ENCODE measurements at places on chromosomes 11 and 22. TPM values are rescaled to one million over a fixed set of nuclear protein-coding genes. Genes with fewer than 3 reads are reported as not detected.

CRYBA4 gene
- total RNA-seq, result not detected

SCO2 gene
- 2.6 TPM for total RNA-seq

OR4A47 gene
- total RNA-seq, result not detected

OR8D1 gene
- 0.32 TPM for total RNA-seq

LRRC32 gene
- 25.8 TPM for total RNA-seq

TMPRSS13 gene
- not detected for total RNA-seq

C1QTNF4 gene
- 0.43 TPM for total RNA-seq

XRCC6 gene
- total RNA-seq, result 302 TPM

KRTAP5-4 gene
- total RNA-seq, result not detected

RFPL3 gene
- not detected for total RNA-seq

- DNase-seq, result no peak
Measured at GRCh38 chr11:81869351-81870065, 864.2 kb downstream of the FAM181B start.

- DNase-seq, result no peak
Measured at GRCh38 chr11:58958500-58958899, 19.2 kb downstream of the GLYATL1 start.

DNA sequence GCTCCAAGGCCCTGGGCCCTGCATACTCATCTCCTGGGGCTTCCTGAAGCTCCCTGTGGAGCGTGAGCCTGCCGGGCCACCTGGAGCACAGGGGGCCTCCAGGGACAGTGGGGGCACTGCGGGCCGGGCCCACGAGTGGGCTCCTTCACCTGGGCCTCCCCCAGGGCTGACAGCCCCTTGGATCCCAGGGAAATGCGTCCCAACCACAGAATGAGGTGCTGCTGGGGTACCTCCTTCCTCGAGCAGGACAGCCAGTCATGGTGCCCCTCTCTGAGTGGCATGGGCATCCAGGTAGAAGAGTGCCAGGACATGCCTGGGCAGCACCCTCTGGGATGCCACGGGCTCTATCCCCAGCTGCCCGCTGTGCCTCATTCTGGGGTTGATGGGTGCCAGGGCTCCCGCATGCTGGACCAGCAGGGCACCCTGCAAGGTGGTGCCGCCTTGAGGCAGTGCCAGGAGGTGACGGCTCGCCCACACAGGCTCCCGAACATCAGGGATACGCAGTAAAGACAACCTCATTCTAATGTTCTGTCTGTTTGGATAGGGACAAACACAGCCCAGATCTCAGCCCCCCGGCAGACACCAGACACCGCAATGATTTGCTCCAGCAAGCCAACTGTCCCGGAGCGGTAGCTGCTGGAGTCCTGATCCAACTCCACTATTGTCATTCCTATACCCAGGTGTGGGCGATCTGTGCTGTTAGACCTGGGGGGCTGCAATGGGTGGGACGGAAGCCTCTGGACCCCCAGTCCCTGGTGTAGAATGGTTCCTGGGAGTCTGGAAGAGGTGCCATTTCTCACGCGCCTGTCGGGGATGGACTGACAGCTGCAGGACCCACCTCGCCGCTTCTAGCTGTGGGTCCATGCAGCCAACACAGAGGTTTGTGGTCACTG, 25.8 kb downstream of the KRTAP5-5 start:
- DNase-seq, result no peak

DNA sequence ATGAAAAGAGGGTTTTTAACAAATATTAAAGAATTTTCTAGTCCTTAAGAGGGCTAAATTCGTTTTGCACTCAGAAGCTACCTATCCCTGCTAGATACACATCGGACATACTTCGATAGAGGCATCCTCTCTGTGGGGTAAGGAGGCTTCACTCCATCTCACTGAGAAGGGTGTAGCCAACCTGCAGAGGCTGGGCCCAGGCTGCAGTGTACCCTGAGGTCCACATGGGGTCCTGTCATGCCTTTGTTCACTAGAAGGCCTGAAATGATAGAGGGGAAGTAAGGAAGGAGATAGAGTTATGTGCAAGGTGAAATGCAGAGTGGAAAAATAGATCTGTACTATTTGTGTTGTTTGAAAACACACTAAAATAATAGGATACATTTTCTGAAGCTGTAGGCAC, 45.6 kb downstream of the IGSF9B start:
- no peak for DNase-seq

GRCh38 chr11:116468699-116469098, 304.1 kb downstream of the BUD13 start:
- no peak for DNase-seq

DNA sequence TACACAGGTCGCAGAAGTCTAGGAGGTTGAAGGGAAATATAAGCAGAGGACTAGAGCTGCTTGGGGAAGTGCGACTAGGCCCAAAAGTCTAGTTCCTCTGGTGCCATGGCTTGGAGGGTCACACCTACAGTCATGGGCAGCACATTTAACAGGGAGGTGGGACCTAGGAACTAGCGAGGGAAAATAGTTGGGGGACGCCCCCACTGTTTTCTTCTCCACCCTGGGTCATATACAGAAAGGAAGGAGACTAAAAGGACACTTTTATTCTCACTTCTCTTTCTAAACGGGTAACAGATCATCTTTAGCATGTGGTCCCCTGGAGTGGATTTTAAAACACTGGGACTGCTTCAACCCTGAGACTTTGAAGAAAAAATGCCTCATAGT, 16.6 kb downstream of the APIP start:
- no peak for DNase-seq

GRCh38 chr11:8260202-8260966, 3.3 kb downstream of the LMO1 start:
- no peak for DNase-seq

DNA sequence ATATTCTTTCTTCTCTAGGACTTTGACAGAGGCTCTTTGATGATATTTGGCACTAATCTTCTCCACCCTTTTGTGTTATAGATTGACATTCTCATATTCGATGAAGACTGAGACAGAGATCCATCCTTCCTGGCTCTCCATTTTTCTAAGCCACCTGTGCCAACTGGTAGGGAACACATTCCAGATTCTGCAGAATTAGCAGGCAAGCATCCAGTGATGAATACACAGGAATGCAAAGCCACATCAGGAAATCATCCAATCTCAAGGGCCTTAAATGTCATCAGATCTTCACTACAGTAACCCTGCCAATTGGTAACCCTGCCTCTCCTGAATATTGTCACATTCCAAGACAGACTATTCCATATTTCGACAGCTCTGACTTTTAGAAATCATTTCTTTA, 718.4 kb upstream of the API5 start:
- no peak for DNase-seq

DNA sequence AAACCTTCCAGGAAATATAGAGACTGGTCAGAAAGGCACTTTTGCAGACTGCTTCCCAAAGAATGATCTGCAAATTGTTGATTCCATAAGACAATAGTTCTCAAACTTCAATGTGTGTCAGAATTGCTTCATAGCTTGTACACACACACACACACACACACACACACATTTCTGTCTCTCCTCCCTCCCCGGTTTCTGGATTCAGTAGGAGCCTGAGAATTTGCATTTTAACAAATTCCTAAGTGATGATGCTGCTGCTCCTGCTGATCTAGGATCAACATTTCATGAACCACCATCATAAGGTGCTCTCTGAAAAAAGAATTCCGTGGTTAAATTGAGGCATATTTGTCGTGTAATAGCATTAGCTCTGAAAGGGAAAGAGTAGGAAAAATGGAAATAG, 35.3 kb upstream of the FZD4 start:
- peak; percentile 50 for DNase-seq

GRCh38 chr11:123301013-123301591, 106.1 kb upstream of the CLMP start:
- peak; percentile 80 for DNase-seq

- DNase-seq, result peak; percentile 72
Measured at GRCh38 chr11:122036018-122036417, 80.0 kb downstream of the BLID start.

- no peak for DNase-seq
Measured at GRCh38 chr11:17385492-17385891, 3.0 kb downstream of the KCNJ11 start.

DNA sequence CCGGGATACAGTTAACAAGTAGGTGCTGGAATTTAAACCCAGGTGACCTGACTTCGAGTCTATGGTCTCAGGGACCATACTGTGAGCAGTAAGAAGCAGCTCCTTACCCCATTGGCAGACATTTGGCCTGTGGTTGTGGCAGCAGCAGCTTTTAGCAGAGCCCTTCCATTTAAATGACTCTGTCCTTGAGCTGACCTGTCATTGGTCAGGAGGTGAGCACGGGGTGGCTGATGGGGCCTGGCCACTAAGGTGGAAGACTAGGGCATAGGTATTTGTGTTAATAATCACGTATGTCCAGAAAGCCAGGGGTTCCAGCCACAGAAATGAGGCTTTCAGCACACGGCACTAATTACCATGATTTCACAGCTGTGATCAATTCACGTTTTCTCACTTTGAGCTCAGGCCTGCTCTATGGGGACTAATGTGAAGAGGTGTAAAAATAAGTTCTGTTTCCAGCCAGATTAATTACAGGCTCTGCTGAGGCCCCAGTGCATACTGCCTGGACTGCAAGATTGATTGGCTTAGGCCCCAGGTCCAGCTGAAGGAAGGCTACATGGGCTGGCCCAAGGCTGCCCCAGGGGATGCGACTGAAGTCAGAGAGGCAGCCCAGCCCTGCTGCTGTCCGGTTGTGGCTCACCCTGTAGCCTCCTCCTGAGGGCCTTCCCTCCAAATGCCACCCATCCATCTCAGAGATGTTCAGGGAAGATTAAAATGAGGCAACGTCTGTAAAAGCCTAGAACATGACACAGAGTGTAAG, 76.0 kb downstream of the FDX1 start:
- DNase-seq, result no peak

- DNase-seq, result no peak
Measured at GRCh38 chr11:119618208-119618909, 110.6 kb downstream of the NECTIN1 start.

GRCh38 chr22:25069758-25070481, 117.4 kb downstream of the KIAA1671 start:
- DNase-seq, result no peak

GRCh38 chr11:112033902-112034301, 8.7 kb downstream of the DLAT start:
- no peak for DNase-seq

DNA sequence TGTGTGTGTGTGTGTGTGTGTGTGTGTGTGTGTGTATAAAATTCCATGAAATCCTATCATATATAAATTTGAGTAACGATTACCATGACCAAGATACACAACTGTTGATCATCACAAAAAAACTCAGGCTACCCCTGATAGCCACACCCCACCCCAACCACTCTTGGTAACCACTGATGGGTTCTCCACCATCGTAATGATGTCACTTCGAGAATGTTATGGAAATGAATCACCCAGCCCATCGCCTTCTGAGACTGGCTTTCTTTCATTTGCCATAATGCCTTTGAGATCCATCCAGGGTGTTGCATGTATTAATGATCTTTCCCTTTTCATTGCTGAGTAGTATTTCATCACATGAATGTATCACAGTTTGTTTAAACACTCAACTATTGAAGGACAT, 496.0 kb downstream of the MIAT start:
- DNase-seq, result no peak

GRCh38 chr22:19612866-19613572, 88.8 kb upstream of the CLDN5 start:
- DNase-seq, result no peak

DNA sequence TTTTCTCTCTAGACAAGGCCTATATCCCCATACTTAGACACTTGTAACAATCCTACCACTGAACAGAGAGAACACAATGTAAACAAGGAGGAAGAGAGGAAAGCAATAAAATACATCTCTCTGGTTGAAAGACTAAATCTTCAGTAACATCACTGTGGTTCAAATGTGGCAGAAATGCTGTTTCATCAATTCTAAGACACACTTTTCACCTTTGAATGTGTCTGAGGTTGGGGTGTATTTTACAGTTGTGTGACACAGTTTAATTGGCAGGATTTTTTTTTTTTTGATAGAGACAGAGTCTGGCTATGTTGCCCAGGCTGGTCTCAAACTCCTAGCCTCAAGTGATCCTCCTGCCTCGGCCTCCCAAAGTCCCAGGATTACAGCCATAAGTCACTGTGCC, 79.5 kb downstream of the AMBRA1 start:
- no peak for DNase-seq

GRCh38 chr11:15072551-15073143, 746 bp upstream of the CALCB start:
- DNase-seq, result no peak

DNA sequence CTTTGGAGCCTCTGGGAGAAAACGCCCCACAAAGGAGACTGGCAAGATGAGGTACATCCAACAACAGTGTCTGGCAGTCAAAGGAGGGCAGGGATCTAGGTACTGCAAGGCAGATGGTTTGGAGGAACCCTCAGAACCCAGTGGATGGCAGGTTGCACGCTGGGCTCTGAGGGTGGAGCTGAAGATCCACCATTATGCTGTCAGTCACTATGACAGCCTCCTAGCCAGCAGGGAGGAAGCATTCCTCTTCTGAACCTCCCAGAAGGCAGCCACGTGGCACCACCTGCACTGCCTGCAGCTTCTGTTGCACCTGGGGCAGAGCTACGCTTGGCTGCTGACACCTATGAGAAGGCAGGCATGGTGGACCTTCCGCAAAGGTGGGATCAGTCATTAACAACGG, 40.2 kb downstream of the HTR3A start:
- DNase-seq, result no peak

DNA sequence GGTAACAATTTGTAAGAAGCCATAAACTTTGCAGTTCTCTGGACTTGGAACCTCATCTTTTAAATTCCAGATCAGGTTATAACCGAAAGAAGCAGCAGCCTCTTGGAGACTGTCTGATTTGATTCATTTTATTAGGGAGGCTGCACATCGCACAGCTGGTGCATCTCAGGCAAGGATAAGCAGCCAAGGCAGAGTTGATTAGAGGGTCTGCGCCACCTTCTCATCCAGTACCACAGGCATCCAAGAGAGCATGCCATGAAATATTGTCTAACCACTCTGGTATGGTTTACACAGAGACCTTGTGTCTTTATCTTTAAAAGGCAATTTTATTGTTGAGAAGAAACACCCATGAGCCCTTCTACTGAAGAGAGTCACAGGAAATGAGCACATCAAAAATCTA, 16.2 kb upstream of the CWF19L2 start:
- peak; percentile 65 for DNase-seq

DNA sequence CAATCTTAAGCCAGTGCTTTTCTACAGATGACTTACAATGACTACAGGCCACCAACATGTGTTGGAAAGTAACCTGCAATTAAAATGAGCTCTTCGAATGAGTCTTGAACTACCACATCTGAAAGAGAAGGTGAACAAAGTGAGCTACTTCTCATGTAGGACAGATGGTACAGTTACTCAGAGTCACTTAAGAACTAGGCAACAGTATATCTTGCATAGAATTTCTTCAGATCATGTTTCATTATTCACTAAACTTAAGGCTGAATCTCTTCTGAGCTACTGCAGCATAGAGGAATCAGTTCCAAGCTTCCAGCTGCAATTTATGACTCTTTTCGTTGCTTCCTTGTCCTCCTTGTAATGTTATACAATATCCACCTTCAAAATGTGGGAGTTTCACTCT, 270.9 kb downstream of the TTC28 start:
- no peak for DNase-seq

Measured in fibroblast of villous mesenchyme (primary cell).